Coronary artery (tissue), 2 donors: ENCODE measurements at places on chromosomes 1 and 21.

DNA sequence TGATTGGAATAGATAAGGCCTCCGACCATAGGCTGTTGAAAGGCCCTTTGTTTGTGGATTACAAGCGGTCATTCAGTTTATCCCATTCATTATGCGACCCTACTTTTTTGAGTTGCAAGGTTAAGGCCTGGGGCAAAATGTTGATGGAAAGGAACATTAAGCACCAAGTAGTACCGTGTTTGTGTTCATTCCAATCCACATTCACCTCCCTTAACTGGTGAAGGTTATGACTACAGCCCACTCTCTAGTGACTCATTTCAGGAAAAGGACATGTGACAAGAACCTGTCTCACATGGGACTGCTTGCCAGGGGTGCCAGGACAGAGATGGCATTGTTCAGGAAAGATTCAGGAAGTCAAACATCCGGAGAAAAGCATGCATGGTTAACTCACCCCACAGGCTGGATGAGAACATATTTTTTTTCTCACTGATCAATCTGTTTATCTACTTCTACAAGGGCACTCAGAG is 81.6 kb downstream of the CD58 start:
- DNase-seq = no peak

GRCh38 chr1:160645386-160646130 is 1.3 kb downstream of the SLAMF1 start:
- DNase-seq = no peak

DNA sequence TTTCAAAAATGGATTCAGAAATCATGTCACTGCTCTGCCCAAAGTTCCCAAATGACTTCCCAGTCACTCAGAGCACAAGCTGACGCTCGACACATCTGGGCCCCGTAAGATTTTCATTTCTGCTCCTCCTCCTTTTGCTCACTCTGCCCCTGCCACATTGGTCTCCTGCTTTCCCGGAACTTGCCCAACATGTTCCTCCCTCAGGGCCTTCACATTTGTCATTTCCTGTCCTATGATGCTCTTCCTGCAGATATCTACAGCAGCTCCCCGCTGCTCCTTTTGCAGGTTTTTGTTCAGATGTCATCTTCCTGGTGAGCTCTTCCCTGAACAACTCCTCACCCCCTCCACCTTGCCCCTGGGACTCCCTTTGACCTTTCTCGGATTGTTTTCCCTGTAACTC is 58.5 kb upstream of the IVNS1ABP start:
- DNase-seq = no peak

DNA sequence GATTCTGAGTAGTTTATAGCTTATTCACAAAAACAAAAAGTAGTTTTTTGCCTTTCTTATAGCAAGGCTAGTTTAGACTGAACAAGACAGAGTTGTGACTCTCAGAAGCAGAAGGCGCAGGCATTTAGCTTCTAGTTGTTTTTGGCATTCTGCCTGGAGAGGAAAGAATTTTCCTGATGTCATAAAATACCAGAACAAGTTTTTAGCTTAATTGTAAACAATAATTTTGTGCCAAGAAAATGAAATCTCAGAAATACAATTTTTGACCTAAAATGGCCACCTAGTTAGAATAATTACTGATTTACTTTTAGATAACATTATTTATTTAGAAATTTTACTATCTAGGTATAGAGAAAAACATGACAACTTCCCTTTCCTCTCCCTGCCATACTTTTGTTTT is 1.0 kb downstream of the DNAJB4 start:
- no peak for DNase-seq

- DNase-seq = no peak
Measured at GRCh38 chr1:54714881-54715492, 674 bp upstream of the TTC4 start.

GRCh38 chr1:178541829-178542553 is 29.1 kb downstream of the TEX35 start:
- DNase-seq = no peak

GRCh38 chr1:67830928-67831830 is 2.1 kb downstream of the GNG12 start:
- DNase-seq = no peak

- DNase-seq = no peak
Measured at GRCh38 chr1:62716397-62716796, 28.2 kb upstream of the DOCK7 start.

GRCh38 chr21:26641062-26641461 is 68.0 kb upstream of the CYYR1 start:
- DNase-seq = no peak

DNA sequence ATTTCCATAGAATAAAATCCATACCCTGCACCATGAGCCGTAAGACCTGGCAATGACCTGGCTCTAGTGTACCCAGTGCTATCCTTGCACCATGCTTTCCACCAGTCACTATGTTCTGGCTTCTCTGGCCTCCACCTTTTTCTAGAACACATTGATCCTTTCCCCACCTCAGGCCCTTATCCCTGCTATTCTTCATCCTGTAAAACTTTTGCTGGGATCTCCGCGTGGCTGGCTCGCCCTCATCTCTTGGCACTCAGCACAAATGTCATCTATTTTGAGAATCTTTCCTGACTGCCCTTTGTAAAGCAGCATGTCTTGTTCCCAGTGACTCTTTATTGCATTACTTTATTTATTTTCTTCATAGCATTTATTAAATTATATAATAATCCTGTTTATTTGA is 169.8 kb upstream of the B3GALT2 start:
- no peak for DNase-seq

GRCh38 chr1:90879281-90879680 is 142.6 kb downstream of the ZNF644 start:
- no peak for DNase-seq

DNA sequence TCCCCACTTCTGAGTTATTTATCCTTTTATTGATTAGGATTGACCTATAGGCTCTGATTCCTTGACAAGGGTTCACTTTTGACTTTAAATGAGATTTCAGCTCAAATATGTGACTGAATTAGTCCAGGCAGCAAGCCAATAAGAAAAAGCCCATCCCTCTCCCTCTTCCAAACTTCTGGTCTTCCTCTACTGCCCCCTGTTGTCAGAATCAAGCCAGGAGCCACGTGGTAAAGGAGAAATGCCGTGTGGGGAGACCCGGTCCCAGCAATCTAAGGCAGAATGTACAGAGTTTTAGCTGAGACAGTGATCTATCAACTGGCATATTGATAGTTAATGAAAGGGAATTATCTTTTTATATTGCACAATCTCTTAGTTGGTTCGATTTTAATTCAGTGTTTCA is 5.2 kb downstream of the ADAMTS5 start:
- no peak for DNase-seq

DNA sequence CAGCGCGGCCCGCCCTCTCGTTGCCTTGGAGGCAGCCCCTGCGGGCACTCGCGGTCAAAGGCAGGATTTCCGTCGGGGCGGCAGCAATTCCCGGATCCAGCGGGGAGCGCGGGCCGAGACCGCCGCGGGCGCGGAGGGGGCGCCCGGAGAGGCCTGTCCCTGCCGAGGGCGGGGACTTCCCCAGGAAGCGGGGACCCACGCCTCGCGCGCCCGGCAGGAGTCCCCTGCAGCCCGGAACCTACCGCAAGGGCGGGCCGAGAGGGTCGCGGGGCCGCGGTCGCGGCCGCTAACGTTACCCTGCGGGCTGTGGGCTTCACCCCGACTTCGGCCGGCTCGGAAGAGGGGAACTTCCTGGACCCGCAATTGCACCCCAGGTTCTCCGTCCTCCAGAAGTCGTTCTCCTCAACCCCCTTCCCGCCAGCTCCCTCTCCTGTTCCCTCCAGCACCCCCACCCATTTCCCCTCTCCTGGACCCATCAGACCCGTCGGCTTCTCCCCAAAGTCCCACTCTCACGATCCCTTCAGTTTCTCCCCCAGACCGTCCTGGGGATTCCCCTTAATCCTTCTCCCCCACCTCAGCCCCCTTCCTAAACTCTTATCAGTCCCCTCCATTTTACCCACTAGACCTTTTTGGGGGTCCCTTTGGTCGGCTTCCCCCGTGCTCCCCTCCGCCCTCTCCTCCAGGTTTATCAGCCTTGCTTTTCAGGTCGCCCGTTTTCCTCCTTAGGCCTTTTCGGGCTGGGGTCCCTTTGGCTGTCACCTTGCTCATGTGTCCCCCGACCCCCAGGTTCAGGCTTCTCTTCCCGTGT is 604 bp downstream of the FGR start:
- DNase-seq = no peak

DNA sequence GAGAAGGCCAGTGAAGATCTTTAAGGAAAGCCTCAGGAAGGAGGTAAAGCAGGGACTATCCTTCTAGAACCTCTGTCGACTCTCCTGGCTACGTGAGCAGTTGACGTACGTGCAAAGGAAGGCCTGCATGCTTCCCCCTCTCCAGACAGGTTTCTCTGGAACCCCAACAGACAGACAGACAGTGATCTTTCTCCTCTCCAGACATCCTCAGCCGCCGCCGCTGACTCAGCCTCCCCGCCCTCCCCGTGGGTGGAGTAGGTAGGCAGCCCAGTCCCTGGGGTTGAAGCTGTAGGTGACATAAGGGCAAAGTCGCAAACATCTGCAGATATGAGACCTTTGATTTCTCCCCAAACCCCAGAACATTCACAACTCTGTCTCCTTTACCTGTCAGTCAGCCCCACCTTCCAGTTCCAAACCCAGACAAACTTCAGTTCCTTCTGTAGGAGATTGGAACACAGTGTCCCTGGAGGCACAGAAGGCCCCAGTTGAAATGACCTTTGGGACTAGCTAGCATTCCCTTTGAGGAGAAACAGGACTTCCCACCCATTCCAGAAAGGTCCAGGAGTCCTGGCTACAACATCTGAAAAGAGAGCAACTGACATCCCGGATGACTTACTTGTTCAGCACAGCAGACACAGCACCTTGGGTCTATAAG is 146.0 kb upstream of the JUN start:
- DNase-seq = no peak

- no peak for DNase-seq
Measured at GRCh38 chr1:7104339-7104738, 319.1 kb downstream of the CAMTA1 start.

- no peak for DNase-seq
Measured at GRCh38 chr1:204087893-204088528, 15.1 kb downstream of the SOX13 start.

DNA sequence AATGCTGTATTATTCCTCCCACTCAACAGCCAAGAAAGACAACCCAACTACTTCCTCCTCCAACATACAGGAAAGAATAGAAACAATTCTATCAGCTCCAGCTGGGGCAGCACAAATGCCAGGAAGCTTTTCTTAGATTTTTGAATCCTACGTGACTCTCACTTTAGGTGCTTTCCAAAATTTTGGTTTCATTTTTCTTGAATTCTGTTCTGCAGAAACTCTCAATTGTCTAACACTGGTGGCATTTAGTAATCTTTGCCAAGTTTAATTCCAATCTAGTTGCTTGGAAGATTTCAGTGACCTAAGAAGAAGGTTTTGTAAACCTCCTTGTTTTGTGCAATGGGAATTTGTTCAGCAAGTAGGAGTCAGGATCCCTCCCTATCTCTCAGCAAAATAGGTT is 37.1 kb upstream of the DOCK7 start:
- DNase-seq = no peak

GRCh38 chr1:77287535-77287934 is 5.7 kb downstream of the AK5 start:
- DNase-seq = no peak

- DNase-seq = no peak
Measured at GRCh38 chr1:24459551-24460266, 42.9 kb upstream of the RCAN3 start.

- no peak for DNase-seq
Measured at GRCh38 chr21:33025489-33026442, at the start of gene OLIG2. Gene OLIG2, plus strand, starts transcription at chr21:33025935. Its CDS starts 928 bp downstream, at chr21:33026863.

DNA sequence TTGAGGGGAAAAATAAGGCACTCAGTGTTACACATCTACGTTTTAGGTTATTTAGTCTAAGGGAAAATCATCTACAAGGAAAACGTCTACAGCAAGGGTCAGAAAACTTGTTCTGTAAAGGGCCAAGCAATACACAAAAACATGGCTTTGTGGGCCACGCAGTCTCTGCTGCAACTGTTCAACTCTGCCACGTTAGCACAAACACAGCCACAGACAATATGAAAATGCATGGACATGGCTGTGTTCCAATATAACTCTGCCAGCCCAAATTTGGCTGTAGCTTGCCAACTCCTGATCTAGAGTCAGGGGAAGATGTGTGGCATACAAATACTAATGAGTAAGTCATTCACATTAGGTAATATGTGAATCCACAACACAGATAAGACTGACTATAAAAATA is 40.7 kb downstream of the COA6 start:
- DNase-seq = no peak

- no peak for DNase-seq
Measured at GRCh38 chr1:162144853-162145252, 75.4 kb downstream of the NOS1AP start.

DNA sequence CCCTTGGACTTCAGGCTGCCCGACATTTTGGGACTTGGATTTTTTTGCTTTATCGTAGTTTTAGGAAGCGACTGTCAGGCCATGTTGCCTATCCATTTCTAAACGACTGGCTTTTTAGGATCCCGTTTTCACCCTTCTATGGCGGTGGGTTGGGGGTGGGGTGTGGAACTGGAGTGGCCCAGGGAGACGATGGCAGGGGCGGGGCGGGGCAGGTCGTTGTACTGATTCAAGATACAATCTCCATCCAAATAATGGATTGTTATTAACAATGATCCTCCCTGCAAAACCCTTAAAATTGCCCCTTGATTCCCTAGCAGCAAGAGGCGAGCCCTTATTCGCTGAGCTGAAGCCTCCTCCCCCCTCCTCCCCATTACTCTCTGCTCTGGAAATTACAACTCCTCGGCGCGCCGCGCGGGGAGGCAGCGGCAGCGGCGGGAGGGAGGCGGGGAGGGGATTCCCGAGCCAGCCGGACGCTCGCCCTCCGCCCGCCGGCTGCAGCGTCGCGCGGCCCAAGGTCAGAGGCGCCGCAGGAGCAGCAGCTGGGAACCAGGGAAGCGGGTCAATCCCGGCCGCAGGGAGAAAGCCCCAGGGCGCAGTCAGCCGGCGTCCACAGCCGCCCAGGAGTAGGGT is at the start of gene TRIM67:
Gene TRIM67, plus strand, starts transcription at position 392 of the 630 bp plus-strand sequence. CDS start 912 bp downstream, outside the sequence.
- DNase-seq = no peak

DNA sequence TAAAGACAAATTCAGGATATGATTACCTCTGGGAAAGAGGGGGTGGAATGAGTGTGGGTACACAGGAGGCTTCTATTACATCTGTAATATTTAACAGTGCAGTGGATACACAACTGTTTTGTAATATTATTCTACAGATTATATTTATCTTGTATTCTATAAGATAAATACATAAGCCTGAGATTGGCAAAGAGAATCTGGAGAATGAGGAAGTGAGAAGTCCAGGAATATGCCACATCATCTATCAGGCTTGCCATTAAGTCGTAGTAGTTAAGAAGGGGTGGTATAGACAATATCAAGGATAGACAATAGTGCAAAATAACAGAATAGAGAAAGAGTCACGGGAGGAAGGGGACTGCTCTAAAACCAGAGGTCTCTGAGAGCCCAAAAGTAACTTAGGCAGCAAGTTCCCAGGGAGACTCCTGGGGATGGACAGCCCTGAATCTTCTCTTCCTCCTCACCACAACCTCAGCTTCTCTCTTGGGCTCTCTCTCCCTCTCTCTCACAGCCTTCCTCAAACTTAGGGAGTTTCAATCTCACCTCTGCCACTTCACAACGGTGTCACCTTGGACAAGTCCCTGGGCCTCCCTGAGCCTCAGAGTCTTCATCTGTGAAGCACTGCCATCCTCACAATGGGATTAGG is 14.0 kb upstream of the PTAFR start:
- DNase-seq = no peak
